ENCODE measurements at places on chromosomes 5 and 9. TPM values are rescaled to one million over a fixed set of nuclear protein-coding genes. Genes with fewer than 3 reads are reported as not detected.

The SLCO4C1 gene
- 27.4 TPM for total RNA-seq

The SPATA31C1 gene
- total RNA-seq: not detected

The ARL14EPL gene
- not detected for total RNA-seq

The SHISAL2B gene
- total RNA-seq: not detected

The SLC27A6 gene
- 0.39 TPM for total RNA-seq
